ENCODE measurements at places on chromosomes 3 and 15. TPM values are rescaled to one million over a fixed set of nuclear protein-coding genes. Genes with fewer than 3 reads are reported as not detected.

The GYG1 gene
- total RNA-seq = 47.3 TPM

The IL5RA gene
- total RNA-seq = not detected

The PLD1 gene
- 47.6 TPM for total RNA-seq

The SMCO1 gene
- not detected for total RNA-seq

The PLA2G4E gene
- total RNA-seq = not detected
